ENCODE measurements at places on chromosomes 3 and 15.

DNA sequence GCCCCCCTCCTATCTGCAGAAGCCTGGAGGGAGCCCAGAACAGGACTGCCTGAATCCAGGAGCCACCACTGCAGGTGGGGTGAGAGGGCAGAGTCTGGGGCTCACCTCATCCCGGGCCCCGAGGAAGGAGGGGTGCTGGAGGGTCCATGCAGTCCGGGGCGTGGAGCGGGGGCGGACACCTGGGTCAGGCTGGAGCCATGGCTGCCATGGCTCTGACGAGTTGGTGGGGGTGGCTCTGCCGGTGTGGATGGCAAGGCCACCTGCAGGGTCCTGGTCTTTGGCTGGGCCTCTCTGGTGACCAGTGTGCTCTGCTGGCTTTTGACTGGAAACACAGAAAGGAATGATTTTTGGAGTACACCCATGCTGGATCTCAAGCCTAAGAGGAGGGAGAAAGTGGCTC lies 47.4 kb downstream of the DZIP1L start:
- DNase-seq = no peak

- no peak for DNase-seq
Observed at GRCh38 chr3:122014741-122015140, 7.3 kb downstream of the ILDR1 start.

- DNase-seq = no peak
Observed at GRCh38 chr3:39284457-39284881, 4.6 kb upstream of the CX3CR1 start.

- no peak for DNase-seq
Observed at GRCh38 chr15:33822479-33822878, 145.8 kb upstream of the CHRM5 start.

DNA sequence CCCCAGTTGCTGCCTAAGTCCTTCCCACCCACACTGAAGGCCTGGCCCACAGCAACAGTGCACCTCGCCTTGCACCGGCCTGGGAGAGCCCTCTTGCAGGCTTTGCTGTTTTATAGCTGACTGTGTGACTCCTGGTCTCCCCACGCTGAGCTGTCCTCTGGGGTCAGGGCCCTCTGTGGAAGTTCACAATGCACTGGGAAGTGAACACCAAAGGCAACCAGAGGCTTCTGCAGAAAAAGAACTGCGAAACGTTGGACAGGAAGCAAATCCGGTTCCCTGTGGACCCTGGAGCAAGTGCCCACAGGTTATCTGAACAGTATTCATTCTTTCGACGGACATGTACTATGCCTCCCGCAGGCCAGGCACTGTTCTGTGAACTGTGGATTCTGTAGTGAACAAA lies 737 bp upstream of the EPHB1 start:
- no peak for DNase-seq

GRCh38 chr3:7800006-7800780 lies 701.4 kb upstream of the LMCD1 start:
- no peak for DNase-seq

GRCh38 chr3:140216249-140216648 lies 281.3 kb downstream of the CLSTN2 start:
- DNase-seq = no peak

DNA sequence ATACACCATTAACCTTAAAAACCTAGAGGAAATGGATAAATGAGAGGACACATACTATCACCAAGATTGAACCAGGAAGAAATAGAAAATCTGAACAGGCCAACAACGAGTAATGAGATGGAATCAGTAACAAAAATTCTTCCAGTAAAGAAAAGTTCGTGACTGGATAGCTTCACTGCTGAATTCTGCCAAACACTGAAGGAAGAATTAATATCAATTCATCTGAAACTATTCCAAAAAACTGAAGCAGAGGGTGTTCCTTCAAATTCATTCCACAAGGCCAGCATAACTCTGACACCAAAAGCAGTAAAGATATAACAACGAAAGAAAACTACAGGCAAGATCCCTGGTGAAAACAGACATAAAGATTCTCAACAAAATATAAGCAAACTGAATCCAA lies 195.8 kb upstream of the GPR149 start:
- DNase-seq = no peak

DNA sequence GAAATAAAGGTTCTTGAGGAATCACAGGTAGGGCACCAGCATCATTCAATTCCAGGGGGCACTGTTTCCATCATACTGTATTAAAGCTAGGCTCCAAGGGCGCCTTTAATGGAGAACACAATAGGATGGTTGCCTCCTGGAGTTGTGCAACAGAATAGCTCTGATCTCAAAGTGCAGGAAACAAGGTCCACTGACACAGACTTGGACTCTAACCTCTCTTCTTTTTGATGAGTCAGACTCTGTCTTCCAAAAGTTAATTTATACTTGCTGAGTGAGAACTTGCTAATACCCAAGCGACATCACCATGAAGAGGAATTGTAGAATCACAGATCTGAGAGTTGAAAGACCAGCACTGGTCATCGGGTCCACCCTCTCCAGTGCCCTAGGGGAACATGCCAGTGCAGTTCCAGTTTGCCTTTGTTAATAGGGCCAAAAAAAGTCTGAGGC lies 94.4 kb upstream of the PHLDB2 start:
- no peak for DNase-seq

GRCh38 chr15:65210770-65211481 lies at the start of gene CILP:
CILP (minus strand) TSS chr15:65211473; CDS start chr15:65209755, 1,718 bp downstream.
- DNase-seq = no peak

DNA sequence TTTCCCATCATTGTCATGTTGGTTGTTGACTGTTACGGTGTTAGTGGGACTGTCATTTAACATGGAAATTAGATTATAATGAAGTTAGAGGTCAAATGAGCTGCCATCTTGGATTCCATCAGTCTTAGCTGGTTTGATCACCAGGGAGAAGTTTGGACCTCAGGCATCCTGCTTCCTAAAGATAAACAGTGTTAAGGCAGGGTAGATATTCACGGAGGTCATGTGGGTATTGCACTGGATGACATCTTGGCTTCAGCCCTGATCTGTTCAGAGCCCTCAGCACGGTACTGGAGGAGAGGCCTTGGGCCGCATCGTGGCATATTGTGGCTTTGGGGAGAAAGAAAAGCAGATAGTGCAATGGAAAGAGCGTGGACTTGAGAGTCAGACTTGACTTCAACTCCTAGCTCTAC lies 11.1 kb upstream of the MUC20 start:
- DNase-seq = no peak

DNA sequence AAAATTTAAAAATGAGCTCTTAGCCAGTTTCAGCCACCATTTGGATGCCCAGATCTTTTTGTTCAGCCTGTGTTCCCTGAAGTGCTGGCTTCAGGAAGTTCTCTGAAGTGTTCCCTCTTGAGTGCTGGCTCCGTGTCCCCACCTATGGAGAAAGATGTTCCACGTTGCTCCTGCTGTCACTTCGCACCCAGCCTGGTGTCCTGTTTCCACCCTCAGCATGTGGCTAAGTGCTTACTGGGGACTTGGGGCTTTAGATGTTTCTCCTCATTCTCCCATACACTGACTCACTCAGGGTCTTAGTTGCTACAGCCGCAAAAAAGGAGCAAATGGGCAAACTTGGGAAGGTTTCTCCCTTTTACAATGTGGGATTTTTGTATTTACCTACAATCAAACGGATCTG lies 16.6 kb downstream of the CHCHD6 start:
- DNase-seq = no peak

DNA sequence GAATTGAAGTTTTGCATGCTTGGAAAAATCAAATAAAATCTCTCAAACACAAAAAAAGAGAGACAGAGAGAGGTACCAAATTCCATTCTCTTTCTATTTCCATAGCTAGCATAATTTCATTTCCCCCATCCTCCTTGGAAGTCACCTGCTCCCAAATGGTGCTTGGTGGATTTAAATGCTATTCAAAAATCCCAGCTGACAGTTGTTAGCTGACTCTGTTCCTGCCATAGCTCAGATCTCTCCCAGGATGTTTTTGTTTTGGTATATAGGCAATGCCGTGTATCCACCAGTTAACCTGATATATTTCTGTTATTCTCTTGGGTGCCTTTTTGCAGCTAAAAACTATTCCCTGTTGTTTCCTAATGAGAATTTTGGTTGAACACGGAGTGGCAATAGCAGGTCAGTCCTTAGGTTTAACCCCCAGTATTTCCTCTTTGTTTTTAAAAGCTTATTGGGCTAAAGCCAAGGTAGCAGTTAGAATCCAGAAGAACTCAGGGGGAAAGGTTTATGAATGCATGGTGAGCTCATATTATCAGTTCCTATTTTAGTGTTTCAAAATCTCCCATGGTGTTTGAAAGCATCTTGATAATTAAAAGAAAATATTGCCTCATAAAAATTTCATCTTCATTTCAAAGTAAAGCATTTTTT lies 240.0 kb upstream of the GBE1 start:
- no peak for DNase-seq

GRCh38 chr3:188861842-188862744 lies 309.7 kb upstream of the TPRG1 start:
- no peak for DNase-seq

GRCh38 chr3:170848292-170848917 lies 21.6 kb downstream of the RPL22L1 start:
- no peak for DNase-seq

DNA sequence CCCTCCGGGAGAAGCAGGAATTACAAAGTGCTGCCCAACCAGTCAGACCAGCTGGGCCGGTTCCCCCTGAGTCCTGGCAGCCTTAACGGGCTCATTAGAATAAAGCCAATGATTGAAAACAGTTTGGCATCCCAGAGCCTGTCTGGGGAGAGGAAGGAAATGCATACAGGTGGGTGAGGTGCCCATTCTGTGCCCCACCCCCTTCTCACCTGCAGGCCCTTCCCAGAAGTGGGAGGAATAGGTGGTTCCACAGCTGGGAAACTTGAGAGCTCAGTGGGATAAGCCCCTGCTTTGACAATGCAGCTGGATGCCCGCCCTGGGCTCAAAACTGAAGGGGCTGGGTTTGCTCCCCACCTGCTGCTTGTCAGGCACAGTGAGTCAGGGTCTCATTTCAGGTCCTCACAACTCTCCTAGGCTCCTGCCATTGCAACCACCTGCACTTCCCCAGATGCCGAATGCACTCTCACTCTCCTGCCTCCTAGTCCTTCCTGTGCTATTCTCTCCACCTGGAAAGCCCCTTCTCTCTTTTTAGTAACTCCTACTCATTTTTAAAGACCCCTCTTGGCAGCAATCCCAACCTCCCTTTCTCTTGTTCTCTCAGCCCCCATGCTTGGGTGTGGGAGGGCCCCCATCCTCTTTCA lies 5.5 kb upstream of the BUB1B start:
- DNase-seq = no peak

GRCh38 chr3:143478115-143478693 lies 358.6 kb downstream of the CHST2 start:
- no peak for DNase-seq

DNA sequence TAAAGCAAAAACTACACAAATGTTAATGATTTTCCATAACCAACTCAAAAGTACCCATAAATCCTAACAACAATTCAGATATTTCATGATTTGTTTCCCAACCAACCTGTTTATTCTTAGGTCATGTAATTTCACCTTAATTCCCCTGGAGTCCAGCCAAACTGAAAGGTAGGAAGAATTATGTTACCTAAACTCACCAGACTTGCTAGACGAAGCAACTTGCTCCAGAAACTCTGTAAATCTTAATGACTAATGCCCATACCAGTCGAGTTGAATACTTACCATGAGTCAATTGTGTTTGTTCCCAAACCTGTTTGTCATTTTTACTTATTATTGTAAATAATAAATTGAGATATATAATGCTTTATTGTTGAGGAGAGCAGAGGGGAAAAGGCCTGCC lies 1030.0 kb downstream of the TBL1XR1 start:
- no peak for DNase-seq

- DNase-seq = no peak
Observed at GRCh38 chr3:192303235-192303634, 424.1 kb downstream of the FGF12 start.

DNA sequence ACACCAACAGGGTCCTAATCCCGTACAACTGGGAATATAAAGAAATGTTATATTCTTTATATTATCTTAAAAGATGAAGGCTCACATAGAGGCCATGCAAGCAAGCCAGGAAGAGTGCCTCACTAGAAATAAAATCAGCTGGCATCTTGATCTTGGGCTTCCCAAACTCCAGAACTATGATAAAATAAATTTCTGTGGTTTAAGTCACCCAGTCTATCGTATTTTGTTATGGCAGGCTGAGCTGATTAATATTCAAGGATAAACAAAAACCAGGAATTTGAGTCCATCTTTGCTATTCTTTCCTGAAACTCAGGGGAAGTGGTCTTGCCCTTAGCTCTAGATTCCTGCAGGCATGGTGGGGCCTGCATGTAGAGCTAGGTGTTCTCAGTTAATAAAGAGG lies 42.7 kb downstream of the ATOSA start:
- DNase-seq = no peak

GRCh38 chr3:69879051-69879450 lies 120.5 kb upstream of the SAMMSON start:
- no peak for DNase-seq

DNA sequence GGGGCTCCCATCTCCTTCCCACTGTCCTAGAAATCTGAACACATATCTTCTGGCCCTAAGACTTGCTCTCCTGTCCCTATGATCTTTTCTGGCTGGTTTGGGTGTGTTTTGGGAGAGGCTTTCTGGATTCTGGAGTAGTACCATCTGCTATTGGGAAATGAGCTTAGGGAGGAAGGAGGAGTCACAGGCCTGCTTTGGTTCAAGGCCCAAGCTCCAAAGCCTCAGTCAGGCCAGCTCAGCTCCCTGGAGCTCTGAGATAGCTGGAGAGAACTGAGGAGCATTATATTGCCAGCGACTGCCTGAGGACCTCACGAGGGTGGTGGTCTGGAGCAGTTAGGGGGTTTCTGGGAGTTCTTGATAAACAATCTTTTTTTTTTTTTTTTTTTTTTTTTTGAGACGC lies 18.7 kb downstream of the RASGRF1 start:
- no peak for DNase-seq

GRCh38 chr15:74826364-74826819 lies at the start of gene CPLX3:
CPLX3 (plus strand) TSS chr15:74826627; CDS start chr15:74826704, 77 bp downstream.
- DNase-seq = no peak
